GM23248 (cell line): ENCODE measurements at places on chromosomes 4 and X. TPM values are rescaled to one million over a fixed set of nuclear protein-coding genes. Genes with fewer than 3 reads are reported as not detected.

FAT1 gene
- 250 and 261 TPM in 2 replicates for total RNA-seq

DNA sequence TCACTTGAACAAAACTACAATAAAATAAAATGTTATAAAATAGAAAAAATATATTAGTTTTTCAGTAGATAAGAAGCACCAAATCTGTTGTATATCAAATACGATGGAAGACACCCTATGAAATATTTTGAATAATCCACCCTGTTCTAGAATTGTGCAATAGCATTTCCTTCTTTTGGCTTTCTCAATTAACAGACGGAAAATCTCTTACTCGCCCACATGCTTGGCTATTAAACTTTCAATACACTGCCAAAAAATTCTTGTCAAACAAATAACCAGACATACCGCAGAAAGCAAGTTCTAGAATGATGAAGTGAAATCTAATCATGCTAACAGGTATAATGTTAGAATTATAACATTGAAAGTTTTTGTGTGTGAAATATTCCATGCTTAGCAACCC lies 671.6 kb upstream of the SLIT2 start:
- peak; percentile 58 for DNase-seq

- no peak for DNase-seq
Measured at GRCh38 chr4:17126321-17126966, 228.0 kb upstream of the LDB2 start.

DNA sequence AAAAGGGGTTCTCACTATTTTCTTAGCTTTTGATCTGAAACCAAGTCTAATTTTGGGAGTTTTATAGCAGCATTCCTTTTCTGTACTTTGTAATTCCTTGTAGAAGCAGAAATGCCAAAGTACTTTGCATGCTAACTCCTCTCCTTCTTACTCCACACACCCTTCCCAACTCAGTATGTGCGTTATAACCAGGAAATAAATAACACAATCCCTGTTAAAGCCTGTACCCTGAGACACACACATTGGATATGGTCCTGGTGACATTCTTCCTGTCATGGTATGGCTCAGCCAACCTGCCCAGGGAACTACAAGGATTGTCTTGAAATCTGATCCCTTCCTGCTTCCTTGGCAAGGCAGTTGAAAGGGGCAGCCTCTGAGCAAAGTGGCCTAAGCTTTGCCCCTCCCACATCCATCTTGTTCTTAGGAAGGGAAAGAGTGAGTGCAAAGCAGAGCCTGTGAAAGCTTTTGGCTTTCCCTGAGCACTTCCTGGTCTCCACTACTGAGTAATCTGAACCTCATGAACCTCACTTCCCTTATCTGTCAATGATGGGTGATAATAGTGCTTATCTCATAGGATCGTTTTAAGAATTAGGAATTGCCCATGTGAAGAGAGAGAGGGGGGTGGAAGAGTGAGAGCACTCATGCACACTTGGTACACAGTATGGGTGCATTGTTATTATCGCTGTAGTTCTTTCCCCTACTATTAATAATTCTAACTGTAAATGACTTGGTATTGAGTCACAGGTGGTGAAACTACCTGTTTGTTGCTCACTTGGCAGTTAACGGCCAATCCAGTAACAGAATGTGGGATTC lies 109.3 kb downstream of the AFF2 start:
- no peak for DNase-seq
